Esophagus muscularis mucosa (tissue), 4 donors: ENCODE measurements at places on chromosomes 7 and 10. TPM values are rescaled to one million over a fixed set of nuclear protein-coding genes. Genes with fewer than 3 reads are reported as not detected.

- no peak overlapping the region for H3K4me3 ChIP-seq
- no peak overlapping the region for H3K27ac ChIP-seq
- H3K4me1 ChIP-seq, result peaks cover 25% of the 10 kb centered on the region
- H3K36me3 ChIP-seq, result peaks cover 54% of the 10 kb centered on the region
These were observed 103.6 kb downstream of the PRPF18 start for GRCh38 chr10:13690281-13690825.

DNA sequence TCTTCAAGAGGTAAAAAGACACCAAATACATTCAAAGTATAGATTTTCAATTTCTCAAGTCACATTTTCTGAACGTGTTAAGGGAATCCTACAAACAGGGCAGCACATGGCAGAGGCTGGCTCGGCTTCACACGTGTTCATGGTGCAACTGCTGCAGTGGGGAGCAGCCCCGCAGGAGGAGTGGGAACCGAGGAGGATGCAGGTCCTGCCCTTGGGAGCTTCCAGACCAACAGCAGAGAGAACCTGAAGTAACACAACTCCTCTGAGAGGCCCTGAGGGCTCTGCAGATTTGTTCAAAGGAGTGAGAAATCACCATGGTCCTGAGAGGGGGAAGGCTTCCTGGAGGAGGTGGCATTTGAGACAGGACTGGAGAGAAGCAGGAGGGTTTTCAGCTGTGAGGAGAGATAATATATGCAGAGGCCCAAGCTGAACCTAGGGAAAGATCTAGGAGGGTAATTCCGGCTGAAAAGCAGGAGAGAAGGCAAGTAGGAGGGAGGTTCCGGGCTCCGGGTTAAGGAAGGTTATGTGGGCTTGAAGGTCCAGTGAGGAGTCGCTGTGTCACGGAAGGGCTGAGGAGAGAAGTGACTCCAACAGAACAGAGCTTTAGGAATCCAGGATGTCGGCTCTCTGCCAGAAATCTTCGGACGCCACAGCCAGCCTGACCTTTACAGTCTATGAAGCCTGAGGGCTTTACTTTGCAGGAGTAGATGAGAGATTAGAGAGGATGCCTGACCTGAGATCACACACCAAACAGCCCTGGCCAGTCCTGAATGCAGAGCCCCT is 77.5 kb downstream of the GPR26 start:
- H3K4me3 ChIP-seq, result no peak overlapping the region
- no peak for DNase-seq
- no peaks in the 10 kb centered on the region for H3K4me1 ChIP-seq
- peaks cover 13% of the 10 kb centered on the region for H3K36me3 ChIP-seq

GRCh38 chr7:33970536-33970935 is 65.2 kb downstream of the BMPER start:
- H3K36me3 ChIP-seq, result no peaks in the 10 kb centered on the region
- no peaks in the 10 kb centered on the region for H3K4me1 ChIP-seq
- DNase-seq, result no peak
- H3K4me3 ChIP-seq, result no peak overlapping the region
- no peak overlapping the region for H3K27ac ChIP-seq

- H3K36me3 ChIP-seq, result no peaks in the 10 kb centered on the region
- H3K27me3 ChIP-seq, result no peaks in the 10 kb centered on the region
- no peak overlapping the region for H3K27ac ChIP-seq
- peaks cover 12% of the 10 kb centered on the region for H3K4me1 ChIP-seq
- no peak overlapping the region for H3K4me3 ChIP-seq
These were observed 12.9 kb upstream of the CRYGN start for GRCh38 chr7:151452680-151453325.

DNA sequence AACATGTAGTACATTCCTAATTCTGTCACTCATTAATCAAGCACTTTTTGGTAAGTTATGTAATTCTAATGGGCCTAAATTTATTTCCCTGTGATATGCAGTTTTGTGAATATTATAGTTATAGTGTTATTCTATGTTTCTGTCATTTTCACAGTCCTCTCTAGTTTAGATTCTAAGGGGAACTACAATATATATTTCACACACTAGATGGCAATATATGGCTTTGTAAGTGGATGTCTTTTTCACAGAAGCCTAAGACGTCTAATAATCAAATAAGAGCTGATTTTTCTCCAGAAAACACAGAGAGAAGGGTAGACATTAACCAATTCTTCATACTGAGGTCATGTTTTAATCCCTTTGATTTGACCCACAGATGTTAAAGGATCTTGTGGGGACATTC is 18.0 kb downstream of the RNLS start:
- H3K4me3 ChIP-seq, result no peak overlapping the region
- DNase-seq, result no peak
- no peaks in the 10 kb centered on the region for H3K4me1 ChIP-seq

DNA sequence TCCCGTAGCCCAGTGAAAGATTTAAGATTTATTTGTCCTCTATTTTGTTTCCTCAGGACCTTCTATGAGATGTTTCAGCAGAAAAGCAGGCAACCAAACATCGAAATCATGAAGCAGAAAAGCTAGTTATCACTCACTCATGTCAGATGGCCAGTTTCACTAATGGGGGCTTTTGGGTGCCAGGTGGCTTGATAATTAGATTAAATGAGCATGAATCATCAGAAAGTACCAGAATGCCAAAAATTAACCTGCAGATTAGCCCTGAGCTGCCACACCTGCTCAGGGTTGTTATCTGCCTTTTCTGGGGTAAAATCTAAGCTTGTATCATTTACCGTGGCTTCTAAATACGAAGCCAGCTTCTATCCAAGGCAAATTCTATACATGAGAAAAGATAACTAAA is 1017.5 kb downstream of the XPNPEP1 start:
- no peak overlapping the region for H3K4me3 ChIP-seq
- no peaks in the 10 kb centered on the region for H3K36me3 ChIP-seq
- H3K27me3 ChIP-seq, result peaks cover 10% of the 10 kb centered on the region

- no peak overlapping the region for H3K27ac ChIP-seq
- DNase-seq, result no peak
- H3K36me3 ChIP-seq, result no peaks in the 10 kb centered on the region
- no peaks in the 10 kb centered on the region for H3K4me1 ChIP-seq
- no peak overlapping the region for H3K4me3 ChIP-seq
These were observed 719.1 kb downstream of the PCDH15 start for GRCh38 chr10:54081950-54082349.

GRCh38 chr10:26781797-26782196 is 79.0 kb downstream of the ABI1 start:
- peaks cover 14% of the 10 kb centered on the region for H3K4me1 ChIP-seq
- H3K36me3 ChIP-seq, result no peaks in the 10 kb centered on the region
- no peak overlapping the region for H3K4me3 ChIP-seq

- peaks cover 12% of the 10 kb centered on the region for H3K4me1 ChIP-seq
- H3K4me3 ChIP-seq, result no peak overlapping the region
- H3K27me3 ChIP-seq, result no peaks in the 10 kb centered on the region
- no peak overlapping the region for H3K27ac ChIP-seq
- no peak for DNase-seq
These were observed 38.1 kb upstream of the GNAT3 start for GRCh38 chr7:80550005-80550404.

GRCh38 chr10:17003651-17004286 is 125.8 kb downstream of the CUBN start:
- H3K4me3 ChIP-seq, result no peak overlapping the region
- peak overlapping the region; percentile 29 for H3K27ac ChIP-seq
- H3K27me3 ChIP-seq, result no peaks in the 10 kb centered on the region
- DNase-seq, result peak; percentile 75
- H3K4me1 ChIP-seq, result peaks cover 32% of the 10 kb centered on the region

DNA sequence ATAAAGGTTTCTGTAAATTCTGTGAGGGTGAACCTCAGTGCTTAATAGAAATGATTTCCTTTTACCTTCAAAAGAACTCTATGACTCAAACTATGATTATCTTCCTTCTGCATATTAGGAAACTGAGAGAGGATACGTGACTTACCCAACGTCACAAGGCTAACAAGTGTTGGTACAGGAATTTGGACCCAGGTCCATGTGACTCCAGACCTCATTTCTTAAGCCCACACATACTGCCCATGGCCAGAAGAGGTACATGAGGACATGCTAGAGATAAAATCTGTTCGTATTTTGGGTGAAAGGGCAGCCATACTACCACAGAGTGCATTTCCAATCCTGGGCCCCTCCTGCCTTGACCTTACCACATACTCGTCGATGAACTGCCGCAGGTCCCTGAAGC is 61.5 kb upstream of the TM9SF3 start:
- H3K27ac ChIP-seq, result no peak overlapping the region
- H3K4me3 ChIP-seq, result no peak overlapping the region
- no peaks in the 10 kb centered on the region for H3K27me3 ChIP-seq
- no peak for DNase-seq

DNA sequence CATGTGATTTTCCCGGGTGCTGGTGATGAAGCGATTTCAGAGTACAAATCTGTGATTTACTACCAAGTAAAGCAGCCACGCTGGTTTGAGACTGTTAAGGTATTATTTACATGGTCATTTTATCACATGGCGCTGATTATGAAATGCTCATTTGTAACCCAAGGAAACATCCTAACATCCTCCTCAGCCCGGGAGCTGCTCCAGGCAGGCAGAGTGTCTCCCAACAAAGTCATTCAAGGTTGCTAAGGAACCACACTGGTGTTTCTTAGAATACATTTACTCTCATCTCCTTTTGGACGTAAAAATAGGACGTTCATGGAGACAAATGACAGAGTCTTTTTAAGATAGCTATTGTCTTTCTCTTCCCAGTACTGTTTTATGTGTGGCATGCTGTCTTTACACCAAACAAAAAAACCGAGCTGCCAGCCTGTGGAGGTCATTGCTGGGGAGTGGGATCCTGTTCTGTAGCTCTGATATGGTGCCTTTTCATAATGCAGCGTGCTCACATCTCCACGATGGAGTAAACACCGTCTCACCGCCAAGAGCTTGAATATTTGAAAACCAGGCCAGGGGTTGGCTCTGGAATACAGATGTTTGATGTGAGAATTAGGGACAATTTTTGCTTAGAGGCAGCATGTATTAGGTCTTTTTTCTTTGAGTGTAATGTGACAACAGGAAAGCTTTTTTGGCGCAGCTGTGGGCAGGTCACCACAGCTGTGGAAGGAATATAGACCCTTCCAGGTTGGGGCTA is 119.6 kb downstream of the DOCK1 start:
- H3K27me3 ChIP-seq, result no peaks in the 10 kb centered on the region
- H3K27ac ChIP-seq, result peak overlapping the region; percentile 71
- DNase-seq, result no peak
- H3K36me3 ChIP-seq, result peaks cover 36% of the 10 kb centered on the region

DNA sequence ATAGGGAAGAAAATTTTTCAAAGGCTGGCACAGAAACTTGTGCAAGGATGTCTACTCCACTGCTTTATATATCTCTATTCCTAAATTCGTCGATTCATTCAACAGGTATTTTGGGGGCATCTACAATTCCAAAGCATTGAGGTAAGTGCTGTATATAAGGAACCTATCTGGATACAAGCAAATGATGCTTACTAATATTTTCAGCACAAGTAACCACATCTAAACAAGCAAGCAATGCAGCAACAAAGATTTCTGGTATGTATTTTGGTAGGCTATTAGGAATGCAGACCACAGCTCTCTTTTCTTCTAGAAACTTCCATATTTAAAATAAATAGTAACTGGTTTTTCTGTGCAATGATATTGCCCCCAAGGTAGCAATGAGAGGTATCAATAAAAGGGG is 183.9 kb downstream of the SGMS1 start:
- no peaks in the 10 kb centered on the region for H3K36me3 ChIP-seq
- no peak overlapping the region for H3K27ac ChIP-seq
- peaks cover 8% of the 10 kb centered on the region for H3K4me1 ChIP-seq
- H3K27me3 ChIP-seq, result no peaks in the 10 kb centered on the region

- peaks cover 10% of the 10 kb centered on the region for H3K36me3 ChIP-seq
- no peaks in the 10 kb centered on the region for H3K27me3 ChIP-seq
- H3K4me3 ChIP-seq, result peak overlapping the region; percentile 50
- no peak for DNase-seq
These were observed 880 bp downstream of the RAMP3 start for GRCh38 chr7:45158471-45158870.

- no peaks in the 10 kb centered on the region for H3K4me1 ChIP-seq
- H3K27me3 ChIP-seq, result peaks cover 33% of the 10 kb centered on the region
- H3K36me3 ChIP-seq, result no peaks in the 10 kb centered on the region
- no peak overlapping the region for H3K27ac ChIP-seq
These were observed 132.1 kb downstream of the COL26A1 start for GRCh38 chr7:101494602-101495329.

GRCh38 chr7:55052081-55052480 is 33.3 kb downstream of the EGFR start:
- peak overlapping the region; percentile 81 for H3K27ac ChIP-seq
- no peaks in the 10 kb centered on the region for H3K27me3 ChIP-seq
- DNase-seq, result no peak
- H3K36me3 ChIP-seq, result no peaks in the 10 kb centered on the region
- no peak overlapping the region for H3K4me3 ChIP-seq
- peaks cover 98% of the 10 kb centered on the region for H3K4me1 ChIP-seq

- H3K36me3 ChIP-seq, result no peaks in the 10 kb centered on the region
- no peak overlapping the region for H3K4me3 ChIP-seq
- no peak overlapping the region for H3K27ac ChIP-seq
- no peak for DNase-seq
These were observed 22.2 kb downstream of the LIPK start for GRCh38 chr10:88728107-88728763.

DNA sequence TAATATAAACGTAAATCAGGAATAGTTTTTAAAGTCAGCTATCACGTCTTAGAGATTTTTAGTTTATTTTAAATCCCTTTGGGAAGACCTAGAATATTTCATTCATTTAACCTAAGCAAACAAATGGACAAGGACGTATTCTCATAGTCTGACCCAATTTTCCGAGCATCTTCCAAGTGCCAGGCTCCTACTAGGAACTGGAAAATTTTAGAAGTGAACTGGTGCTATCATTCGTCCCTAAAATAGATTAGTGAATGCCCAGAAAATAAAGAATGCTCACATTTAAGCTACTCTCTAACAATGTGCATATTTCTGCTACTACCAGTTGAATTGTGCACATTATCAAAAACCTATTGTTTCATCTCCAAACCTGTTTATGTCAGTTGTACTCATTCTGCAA is 120.1 kb downstream of the ZFAND4 start:
- no peak overlapping the region for H3K4me3 ChIP-seq
- no peak overlapping the region for H3K27ac ChIP-seq
- no peaks in the 10 kb centered on the region for H3K27me3 ChIP-seq

The SHTN1 gene
- total RNA-seq, result 6.6 TPM

The SLC26A3 gene
- 12.0 TPM for total RNA-seq

The GATA3 gene
- total RNA-seq, result 0.46 TPM

The RHOBTB1 gene
- total RNA-seq, result 19.5 TPM

The INMT gene
- total RNA-seq, result 113 TPM
